Hepatocyte (in vitro differentiated cells): ENCODE measurements at places on chromosomes 6 and 20.
A peak's percentile ranks its signal among the peaks of the same experiment; 100 is the strongest.

DNA sequence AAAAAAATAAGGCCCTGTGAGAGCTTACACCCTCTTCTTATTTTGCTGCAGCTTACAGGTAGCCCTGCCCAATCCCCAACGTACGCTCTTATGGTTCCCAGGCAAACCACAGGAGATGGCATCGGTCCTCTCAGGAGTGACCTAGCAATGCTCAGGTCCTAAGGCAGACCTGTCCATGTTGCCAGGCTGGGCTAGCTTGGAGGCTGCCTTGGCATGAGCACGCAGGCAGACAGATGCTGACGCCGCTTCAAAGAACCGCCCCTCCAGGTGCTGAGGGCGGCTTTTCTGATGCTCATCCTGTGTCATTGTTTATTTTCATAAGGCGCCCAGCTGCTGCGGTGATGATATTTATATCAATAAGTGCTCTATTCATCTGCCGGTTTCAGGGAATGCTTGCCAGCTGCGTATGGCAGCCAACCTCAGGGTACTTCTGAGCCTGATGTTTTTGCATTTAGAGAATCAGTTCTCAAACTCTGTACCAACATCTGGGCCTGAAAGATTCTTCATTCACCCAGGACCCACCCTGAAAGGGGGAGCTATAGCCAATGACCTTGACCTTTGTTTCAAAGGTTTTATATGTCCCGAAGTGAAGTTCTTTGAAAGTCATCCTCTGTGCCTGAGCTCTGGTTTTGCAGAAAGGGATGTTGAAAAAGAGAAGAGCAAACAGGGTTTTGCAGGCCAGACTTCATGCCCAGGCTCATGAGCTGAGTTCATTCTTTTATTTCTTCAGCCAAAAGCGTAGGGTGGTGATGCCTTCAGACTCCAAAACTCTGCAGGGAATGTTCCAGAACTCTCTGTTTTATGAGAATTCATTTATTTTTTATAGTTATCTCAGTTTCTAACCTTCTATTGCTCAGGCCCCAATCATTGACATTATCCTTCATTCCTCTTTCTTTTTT, 475.6 kb upstream of the CHD6 start:
- no peaks in the 10 kb centered on the region for H3K27me3 ChIP-seq
- H3K4me1 ChIP-seq: no peaks in the 10 kb centered on the region
- H3K27ac ChIP-seq: no peak overlapping the region
- no peaks in the 10 kb centered on the region for H3K36me3 ChIP-seq
- H3K4me3 ChIP-seq: no peak overlapping the region

DNA sequence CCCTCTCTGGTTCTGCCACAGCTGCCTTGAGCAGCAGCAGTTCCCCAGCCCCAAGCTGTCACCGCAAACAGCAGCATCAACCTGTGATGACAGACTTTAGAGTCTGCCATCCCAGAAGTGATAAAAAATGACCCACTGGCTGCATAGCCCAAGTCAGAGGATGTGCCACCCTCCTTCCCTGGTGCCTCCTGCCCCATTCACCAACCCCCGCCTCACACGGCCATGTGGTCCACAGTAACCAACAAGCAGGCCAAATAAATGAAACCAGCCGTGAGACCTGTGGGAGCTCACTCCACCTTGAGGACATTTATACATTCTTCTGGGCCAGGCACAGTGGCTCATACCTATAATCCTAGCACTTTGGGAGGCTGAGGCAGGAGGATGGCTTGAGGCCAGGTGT, 98.2 kb downstream of the PRND start:
- DNase-seq: no peak
- H3K27ac ChIP-seq: no peak overlapping the region
- H3K27me3 ChIP-seq: peaks cover 21% of the 10 kb centered on the region
- no peak overlapping the region for H3K4me3 ChIP-seq
- H3K4me1 ChIP-seq: peaks cover 18% of the 10 kb centered on the region

GRCh38 chr6:29759457-29759856, 36.2 kb downstream of the HLA-F start:
- no peak overlapping the region for H3K27ac ChIP-seq
- H3K36me3 ChIP-seq: no peaks in the 10 kb centered on the region
- H3K27me3 ChIP-seq: peaks cover 13% of the 10 kb centered on the region
- H3K4me1 ChIP-seq: no peaks in the 10 kb centered on the region

- H3K4me3 ChIP-seq: no peak overlapping the region
- H3K27me3 ChIP-seq: peaks cover 5% of the 10 kb centered on the region
- DNase-seq: peak; percentile 34
- H3K27ac ChIP-seq: peak overlapping the region; percentile 53
Measured at GRCh38 chr20:22601361-22602141, 17.2 kb upstream of the FOXA2 start.

- H3K36me3 ChIP-seq: no peaks in the 10 kb centered on the region
- H3K4me3 ChIP-seq: no peak overlapping the region
- no peak overlapping the region for H3K27ac ChIP-seq
- peak; percentile 10 for DNase-seq
- no peaks in the 10 kb centered on the region for H3K4me1 ChIP-seq
- H3K27me3 ChIP-seq: no peaks in the 10 kb centered on the region
Measured at GRCh38 chr6:80607811-80608391, 501.4 kb downstream of the BCKDHB start.

DNA sequence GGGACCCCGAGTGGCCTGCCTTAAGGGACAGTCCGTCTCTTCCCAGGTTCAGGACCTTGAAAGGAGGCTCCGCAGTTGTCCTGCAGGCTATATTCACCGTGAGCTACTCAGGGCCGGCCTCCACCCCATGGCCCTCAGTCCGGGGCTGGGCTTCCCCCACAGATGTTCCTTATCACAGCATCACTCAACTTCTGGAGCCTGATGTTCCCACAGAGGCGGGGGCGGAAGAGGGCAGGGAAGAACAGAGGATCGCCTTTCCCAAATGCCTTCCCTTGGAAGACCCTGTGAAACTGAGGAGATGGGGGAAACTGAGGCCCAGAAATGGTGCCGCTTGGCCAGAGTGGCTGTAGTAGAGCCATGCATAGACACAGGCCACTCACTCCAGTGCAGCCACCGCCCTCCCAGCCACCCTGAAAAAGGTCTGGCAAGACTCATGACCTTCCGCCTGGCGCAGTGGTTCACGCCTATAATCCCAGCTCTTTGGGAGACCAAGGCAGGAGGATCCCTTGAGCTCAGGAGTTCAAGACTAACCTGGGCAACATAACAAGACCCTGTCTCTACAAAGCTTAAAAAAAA, 4.3 kb upstream of the COX4I2 start:
- no peak overlapping the region for H3K4me3 ChIP-seq
- H3K27ac ChIP-seq: no peak overlapping the region
- H3K27me3 ChIP-seq: no peaks in the 10 kb centered on the region

GRCh38 chr20:61349447-61350165, 97.5 kb downstream of the CDH4 start:
- H3K4me3 ChIP-seq: no peak overlapping the region
- H3K27me3 ChIP-seq: peaks cover 8% of the 10 kb centered on the region
- H3K4me1 ChIP-seq: no peaks in the 10 kb centered on the region
- no peak for DNase-seq
- H3K36me3 ChIP-seq: no peaks in the 10 kb centered on the region
